ENCODE measurements at places on chromosomes 6 and 20. TPM values are rescaled to one million over a fixed set of nuclear protein-coding genes. Genes with fewer than 3 reads are reported as not detected.

DNA sequence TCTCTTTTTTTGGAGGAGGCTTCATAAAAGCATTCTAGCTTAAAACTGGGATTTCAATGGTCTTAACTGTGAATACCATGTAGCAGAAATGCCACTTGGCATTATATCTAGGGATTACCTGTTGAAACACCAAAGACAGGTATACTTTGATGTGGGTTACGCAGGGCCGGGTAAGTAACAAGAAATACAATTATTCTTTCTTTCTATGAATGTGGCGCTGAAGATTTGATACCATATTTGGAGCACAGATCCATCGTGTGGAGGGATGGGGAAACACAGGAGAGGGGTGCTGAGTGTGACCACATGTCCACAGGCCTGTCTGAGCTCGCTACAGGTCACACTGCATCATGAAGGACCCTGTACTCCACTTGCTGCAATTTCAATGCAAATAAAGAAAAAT is 257.8 kb downstream of the GMPR start:
- DNase-seq, result no peak

DNA sequence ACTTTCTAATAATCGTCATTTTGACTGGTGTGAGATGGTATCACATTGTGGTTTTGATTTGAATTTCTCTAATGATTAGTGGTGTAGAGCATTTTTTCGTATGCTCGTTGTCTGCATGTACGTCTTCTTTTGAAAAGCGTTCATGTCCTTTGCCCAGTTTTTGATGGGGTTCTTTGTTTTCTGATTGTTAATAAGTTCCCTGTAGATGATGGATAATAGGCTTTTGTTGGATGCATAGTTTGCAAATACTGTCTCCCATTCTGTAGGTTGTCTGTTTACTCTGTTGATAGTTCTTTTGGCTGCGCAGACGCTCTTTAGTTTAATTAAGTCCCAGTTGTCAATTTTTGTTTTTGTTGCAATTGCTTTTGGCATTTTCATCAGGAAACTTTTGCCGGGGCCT is 32.3 kb upstream of the XRN2 start:
- no peak for DNase-seq

GRCh38 chr20:57089699-57090144 is 176.7 kb downstream of the BMP7 start:
- DNase-seq, result no peak

ZNF451 gene
- total RNA-seq, result 57.2 TPM

RFX6 gene
- total RNA-seq, result not detected

ABHD12 gene
- total RNA-seq, result 46.1 TPM

SLC17A9 gene
- total RNA-seq, result 1.7 TPM

SCAND1 gene
- 60.4 TPM for total RNA-seq
